ENCODE measurements at places on chromosomes 6 and 20.
A peak's percentile ranks its signal among the peaks of the same experiment; 100 is the strongest.

GRCh38 chr6:26561533-26562466 lies 23.6 kb downstream of the HMGN4 start:
- no peak for DNase-seq

- DNase-seq: no peak
Measured at GRCh38 chr6:169917153-169917552, 165.7 kb downstream of the ERMARD start.

- no peak for DNase-seq
Measured at GRCh38 chr6:156917213-156917612, 140.0 kb downstream of the ARID1B start.

DNA sequence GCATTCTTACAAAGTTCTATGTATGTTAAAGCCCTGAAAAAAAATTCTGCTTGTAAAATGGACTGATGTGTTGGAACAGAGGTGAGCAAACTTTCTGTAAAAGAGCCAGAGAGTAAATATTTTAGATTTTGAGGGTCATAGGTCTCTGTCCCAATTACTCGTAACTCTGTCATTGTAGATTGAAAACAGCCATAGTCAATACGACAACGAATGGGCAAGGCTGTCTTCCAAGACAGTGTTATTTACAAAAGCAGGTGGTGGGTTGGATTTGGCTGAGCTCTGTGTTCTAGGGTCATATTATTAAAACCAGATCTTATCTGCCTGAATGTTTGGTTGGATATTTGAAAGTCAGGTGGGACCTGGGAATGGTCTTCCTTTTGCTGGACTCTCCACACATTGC lies 135.2 kb downstream of the EYA2 start:
- DNase-seq: no peak

DNA sequence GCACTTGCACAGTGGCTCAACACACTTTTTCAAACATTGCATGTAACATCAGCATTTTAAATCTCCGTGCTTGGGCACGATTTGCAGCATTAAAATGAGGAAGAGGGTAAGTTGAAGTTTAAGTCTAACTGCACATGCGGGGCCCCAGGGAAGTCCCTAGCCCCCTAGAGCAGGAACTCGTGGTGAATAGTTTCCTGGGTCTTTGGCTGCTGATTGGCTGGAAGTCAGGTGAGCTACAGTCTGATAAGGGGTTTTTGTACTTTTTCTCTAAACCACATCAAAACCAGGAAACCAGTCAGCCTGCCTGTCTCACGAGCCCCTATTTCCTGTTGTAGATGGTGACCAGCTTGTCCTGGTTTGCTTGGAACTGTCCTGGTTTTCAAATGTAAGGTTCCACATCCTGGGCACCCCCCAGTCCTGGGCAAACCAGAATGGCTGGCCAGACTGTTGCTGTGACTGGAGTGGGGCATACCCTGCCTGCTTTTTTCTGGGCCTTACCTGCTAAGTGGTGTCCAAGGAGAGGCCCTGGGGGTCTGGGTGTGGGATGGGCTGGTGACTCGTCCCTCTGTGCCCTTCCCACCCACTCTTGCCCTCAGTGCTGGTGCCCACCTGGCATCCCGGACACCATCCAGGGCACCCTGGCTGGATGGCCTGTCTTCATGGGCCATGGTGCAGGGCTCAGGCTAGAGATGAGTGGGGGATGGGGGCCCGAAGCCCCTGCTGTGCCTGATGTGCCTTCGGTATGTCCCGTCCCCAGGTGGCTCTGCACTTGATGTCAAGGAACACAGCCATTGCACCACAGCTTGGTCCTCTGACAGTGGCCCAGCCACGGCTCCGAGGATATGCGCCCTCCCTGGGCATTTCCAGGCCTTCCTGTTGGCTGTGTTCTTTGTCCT lies 31.8 kb downstream of the SUN5 start:
- no peak for DNase-seq

DNA sequence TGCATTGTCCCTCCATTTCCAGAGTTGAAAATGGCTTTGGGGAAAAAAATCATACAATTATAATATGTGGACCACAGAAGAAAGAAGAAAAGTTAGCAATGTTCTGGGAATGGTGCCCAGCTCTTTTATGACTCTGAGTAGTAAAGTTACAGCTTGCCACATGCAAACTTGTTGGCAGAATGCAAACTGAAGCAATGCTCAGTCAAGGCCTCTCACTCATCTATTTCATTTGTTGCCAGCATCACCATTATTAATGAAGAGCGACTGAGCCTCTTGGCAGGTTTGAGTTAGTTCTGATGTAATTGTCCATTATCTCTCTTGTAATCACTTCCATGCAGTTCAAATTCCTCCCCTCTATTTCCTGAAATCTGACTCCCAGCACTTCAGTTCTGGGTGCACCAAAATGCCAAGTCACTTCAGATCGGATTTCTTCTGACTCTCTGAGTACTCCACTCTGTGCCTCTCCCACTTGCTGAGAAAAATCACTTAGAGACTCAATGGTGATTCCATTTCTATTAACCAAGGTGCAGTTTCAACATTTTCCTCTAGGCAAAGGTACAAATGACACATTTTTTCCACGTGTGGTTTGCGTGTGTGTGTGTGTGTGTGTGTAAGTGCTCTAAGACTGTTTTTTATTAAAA lies 154.4 kb upstream of the STMND1 start:
- no peak for DNase-seq

- no peak for DNase-seq
Measured at GRCh38 chr6:145138469-145139139, 596.7 kb downstream of the EPM2A start.

GRCh38 chr20:18066421-18067333 lies 9.0 kb upstream of the OVOL2 start:
- no peak for DNase-seq

DNA sequence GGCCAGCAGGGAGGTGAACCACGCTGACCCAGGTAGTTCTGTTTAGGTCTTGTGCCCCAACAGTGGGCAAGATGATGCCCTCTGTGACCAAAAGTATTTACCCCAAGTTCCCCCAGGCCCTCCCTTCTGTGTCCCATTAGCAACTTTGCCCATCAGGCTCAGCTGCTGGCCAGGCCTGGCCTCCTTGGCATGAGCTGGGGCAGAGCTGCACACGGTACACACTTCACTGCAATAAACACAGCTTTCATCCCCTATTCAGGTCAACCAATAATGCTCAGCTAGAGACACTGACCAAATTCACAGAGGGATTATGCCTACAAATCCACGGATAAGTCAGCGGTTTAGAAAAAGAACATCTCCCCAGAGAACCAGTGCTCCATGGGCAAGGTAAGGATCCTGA lies 103.7 kb downstream of the SLC23A2 start:
- no peak for DNase-seq

DNA sequence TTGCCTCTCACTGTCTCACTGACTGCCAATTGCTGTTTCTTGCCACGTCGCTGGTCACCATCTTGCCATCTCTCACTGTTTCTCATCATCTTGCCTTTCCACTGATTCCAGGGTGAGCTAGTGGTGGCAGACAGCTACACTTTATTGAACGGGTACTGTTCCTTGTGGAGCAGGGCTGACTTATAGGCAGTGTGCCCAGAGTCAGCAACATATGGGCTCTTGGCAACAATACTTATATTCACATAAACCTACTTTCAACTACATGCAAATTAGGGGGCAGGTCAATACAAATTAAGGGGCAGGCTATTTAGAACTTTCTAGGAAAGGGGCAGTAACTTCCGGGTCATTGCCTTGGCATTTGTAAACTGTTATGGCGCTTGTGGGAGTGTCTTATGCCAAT lies 186.2 kb upstream of the SYNDIG1 start:
- no peak for DNase-seq

DNA sequence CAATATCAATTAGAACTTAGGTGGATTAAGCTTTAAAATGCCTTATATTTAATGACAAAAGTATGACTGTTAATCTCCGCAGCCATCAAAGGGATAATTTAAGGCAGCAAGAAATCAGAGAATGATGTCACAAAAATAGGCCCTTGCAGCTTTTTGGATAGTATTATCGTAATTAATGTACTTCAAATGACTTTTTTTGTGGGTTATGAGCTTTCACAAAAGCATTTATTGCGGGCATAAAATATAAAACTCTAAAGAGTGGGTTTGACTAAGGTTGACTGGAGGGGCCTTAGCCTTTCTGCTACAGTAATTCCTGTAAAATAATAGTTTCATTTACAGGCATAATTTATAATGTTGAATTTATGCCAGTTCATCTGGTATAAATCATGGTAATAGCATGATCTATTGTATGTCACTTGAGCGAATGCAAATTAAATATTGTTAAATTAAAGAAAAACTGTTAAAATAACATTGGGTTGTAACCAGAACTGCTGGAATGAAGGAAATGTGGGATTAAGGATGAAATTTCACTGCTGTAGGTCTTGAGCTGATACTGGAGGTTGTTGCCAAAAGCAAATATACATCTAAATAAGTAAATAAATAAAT lies 78.5 kb upstream of the ZFP64 start:
- no peak for DNase-seq

DNA sequence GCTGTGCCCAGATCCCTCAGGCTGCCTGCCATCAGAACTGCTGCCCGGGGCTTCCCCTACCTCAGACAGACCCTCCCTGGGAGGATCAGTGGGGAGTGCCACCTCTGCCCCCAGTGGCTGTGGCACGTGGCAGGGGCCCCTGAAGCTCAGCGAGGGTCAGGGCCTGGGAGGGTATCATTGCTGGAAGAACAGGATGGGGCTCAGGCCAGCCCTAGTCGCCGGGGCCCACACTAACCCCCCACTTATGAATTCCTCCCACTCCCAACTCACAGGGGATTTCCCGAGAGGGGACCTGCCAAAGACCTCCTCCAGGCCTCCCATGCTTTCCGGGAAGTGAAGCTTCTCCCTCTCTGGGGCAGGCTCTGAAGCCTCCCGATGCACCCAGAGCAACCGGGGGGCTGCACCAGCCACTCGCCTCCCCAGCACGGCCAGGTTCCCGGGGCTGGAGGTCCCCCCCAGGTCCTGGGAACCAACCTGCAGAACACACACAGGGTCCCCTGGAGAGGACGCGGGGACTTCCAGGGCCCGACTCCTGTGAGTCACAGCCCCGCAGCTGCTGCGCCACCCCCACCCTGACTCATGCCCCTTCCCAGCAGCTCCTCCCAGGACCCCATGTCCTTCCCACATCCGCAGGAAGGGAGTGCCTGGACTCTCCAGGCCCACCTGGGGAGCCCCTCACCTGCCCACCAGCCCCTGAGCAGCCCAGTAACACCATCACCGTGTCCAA lies 2.5 kb downstream of the TNFRSF6B start:
- peak; percentile 99 for DNase-seq

DNA sequence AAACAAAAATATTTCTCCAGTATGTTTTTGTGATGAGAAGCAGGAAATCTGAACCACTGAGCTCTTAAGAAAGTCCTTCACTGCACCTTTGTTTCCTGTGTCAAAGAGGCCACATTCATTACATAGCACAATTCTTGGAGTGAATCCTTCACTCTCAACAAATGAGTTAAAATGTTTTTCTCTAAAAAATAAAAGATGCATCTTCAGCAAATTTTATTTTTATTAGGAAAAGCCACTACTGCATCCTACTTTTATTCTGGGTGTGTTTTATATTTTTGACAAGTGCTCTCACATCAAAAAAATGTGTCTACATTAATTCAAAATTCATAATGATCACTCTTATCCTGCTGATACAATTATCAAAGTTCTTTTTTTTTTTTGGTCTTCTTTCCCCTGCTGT lies 76.3 kb downstream of the PLCB4 start:
- DNase-seq: no peak

DNA sequence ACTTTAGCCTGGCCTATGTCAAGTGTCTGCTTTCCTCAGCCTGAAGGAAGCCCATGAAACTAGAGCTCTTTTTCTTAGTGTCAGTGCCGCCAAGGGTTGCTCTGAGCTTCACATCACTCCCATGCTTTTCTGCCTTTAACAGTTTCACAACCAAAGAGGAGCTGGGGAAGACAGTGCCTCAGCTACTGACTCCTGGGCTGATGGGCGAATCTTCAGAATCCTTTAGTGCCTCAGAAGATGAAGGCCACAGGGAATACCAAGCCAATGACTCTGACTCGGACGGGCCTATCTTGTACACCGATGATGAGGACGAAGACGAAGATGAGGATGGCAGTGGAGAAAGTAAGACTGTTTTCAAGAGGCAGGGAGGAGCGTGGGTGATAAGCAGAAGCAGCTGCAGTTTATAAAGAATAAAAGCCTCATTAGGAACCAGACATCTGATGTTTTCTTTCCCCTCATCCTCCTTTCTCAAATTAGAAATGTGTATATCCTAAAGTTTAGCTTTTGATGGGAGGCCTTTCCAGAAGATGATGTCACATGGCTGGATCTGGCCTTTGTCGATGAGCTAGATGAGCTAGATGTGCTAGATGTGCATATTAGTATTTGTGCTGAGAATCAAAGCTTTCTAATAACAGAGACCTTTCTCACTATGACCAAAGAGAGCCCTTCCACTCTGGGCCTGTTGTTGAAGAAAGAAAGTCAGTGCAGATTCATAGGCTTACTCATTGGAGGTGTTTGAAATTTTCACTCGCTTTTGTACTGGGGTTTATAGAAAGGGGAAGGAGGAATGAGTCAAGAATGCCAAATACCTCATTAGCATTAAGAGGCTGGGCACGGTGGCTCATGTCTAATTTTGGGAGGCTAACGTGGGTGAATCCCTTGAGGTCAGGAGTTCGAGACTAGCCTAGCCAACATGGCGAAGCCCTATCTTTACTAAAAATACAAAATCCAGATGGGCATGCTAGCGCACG lies 70.7 kb upstream of the LTV1 start:
- no peak for DNase-seq

DNA sequence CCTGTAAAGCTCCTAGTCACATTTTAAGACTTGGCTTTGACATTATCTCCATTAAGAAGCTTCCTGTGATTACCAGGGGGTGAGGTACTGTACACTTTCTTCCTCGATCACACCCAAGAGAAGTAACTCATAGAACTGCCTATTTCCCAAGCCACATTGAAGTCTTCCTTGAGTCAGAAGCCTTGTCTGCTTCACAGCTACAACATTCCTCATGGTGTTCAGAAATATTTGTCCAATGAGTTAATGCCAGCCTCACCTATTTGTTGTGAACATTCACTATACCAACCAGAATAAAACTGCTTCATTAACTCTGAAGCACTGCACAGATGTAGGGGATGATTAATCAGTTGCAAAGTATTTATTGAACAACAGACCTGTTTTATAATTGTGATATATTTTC lies 622.3 kb downstream of the PTPRT start:
- no peak for DNase-seq

GRCh38 chr6:165686596-165687365 lies 23.7 kb upstream of the PDE10A start:
- DNase-seq: no peak

DNA sequence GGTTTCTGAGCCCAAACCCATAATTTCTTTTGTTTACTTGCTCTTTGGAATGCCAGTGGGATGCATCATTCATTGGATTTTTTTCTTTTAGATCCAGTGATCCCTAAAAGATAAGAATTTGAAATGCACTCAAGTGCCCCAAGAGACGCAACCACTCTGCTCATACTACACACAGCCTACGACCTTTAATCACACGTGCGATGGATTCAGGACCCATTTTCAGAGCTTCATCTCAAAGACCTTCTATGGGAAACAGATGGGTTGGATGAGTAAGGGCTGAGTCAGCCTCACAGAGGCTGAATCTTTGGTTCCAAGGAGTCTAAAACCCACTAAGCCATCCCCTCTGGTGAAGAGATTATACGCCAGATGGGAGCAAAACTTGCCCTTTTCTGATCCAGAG lies 265.5 kb upstream of the EXOC2 start:
- no peak for DNase-seq

Data from 8988T (cell line).